ENCODE measurements at places on chromosomes 16 and 17.

DNA sequence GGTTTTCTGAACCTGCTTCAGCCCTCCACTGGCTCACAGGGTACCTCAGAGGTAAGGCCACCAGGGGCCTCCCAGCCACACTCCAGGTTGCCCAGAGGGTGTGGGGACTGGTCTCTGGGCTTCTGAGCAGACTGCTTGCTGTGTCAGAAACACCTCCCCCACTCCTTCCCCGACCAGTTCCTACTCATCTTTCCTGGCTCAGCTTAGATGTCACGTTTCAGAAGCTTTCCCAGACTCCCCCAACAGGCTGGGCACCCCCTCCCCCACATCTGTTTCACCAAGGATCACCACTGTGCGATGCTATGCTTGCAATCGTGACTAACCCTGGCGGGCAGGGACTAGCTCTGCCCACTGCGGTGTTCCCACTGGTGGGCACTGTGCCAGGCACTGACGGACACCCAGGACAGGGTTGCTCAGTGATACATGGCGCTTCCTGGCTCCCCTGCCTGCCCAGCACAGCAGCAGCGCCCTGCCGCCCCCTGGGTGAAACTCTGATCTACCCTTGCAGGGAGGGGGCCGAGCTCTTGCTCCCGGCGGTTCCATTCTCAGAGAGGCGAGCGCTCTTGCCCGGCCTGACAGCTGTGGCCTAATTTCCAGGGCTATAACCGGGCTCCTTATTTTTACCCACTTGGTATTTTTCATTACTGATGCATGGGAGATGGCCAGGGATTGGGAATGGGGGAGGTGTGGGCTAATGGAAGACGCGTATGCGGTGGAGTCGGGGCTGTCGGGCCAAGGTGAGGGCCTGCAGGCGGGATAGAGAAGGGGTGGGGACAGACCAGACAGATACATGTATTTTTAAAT lies 29.4 kb upstream of the MTSS2 start:
- DNase-seq = no peak

GRCh38 chr17:81309140-81309858 lies 14.2 kb upstream of the SLC38A10 start:
- DNase-seq = no peak

- no peak for DNase-seq
Observed at GRCh38 chr16:58056580-58056979, 31.0 kb downstream of the MMP15 start.

- DNase-seq = no peak
Observed at GRCh38 chr17:72562615-72563188, 441.9 kb downstream of the SOX9 start.

DNA sequence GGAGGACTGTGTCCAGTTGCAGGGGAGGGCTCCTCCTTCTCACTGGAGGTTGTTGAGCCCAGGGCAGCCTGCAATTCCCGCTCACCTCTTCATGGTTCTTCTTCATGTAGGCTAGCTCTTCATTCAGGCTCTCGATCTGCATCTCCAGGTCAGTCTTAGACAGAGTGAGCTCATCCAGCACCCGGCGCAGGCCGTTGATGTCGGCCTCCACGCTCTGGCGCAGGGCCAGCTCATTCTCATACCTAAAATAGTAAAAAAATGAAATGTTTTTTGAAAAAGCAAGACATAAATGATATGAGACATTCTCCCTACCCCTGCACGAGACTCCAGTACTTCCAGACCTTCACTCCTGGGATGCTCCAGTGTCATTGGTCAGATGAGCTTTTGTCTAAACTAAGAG lies 2.2 kb downstream of the KRT13 start:
- no peak for DNase-seq

- DNase-seq = no peak
Observed at GRCh38 chr17:7544911-7545310, 3.9 kb upstream of the TNFSF12 start.

GRCh38 chr16:58515871-58516767 lies 802 bp downstream of the SETD6 start:
- DNase-seq = peak; percentile 45

All from stimulated activated CD4-positive, alpha-beta T cell treated with anti-CD3 and anti-CD28 coated beads, Interleukin-4, amount 100 ng/mL, for 4 hours (primary cell).